ENCODE measurements at places on chromosomes 6 and 20.

DNA sequence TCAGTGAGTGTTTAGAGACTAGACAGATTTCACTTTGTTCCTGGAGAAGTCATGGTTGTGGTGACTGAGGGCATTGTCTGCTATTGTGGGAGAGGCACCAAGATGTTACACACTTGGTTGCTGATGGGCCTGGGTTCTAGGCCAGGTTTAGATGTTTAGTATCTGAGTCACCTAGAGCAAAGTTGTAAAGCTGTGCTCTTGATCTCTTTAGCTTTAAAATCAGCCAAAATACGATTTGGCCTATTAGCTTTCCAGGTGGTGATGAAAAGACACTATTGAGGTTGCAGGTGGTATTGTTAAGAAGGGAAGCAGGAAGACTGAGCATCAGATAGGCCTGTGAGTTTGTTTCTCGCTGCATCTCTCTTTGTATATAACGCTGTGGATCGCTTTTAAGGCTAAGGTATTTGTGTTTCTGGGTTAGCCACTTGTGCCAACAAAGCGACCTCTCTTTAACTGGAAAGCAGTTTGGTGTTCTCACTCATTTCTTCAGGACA is 48.6 kb downstream of the FOXO3 start:
- peak; percentile 70 for DNase-seq

- no peak for DNase-seq
These were observed 3.7 kb upstream of the SH3BGRL2 start for GRCh38 chr6:79627422-79627821.

- no peak for DNase-seq
These were observed 21.3 kb downstream of the RNF217 start for GRCh38 chr6:124983383-124984083.

GRCh38 chr6:34549026-34549803 is 6.9 kb downstream of the SPDEF start:
- no peak for DNase-seq

- DNase-seq = no peak
These were observed 735.7 kb downstream of the QKI start for GRCh38 chr6:164150232-164150631.

GRCh38 chr6:45679631-45680030 is 301.9 kb upstream of the SUPT3H start:
- DNase-seq = no peak

DNA sequence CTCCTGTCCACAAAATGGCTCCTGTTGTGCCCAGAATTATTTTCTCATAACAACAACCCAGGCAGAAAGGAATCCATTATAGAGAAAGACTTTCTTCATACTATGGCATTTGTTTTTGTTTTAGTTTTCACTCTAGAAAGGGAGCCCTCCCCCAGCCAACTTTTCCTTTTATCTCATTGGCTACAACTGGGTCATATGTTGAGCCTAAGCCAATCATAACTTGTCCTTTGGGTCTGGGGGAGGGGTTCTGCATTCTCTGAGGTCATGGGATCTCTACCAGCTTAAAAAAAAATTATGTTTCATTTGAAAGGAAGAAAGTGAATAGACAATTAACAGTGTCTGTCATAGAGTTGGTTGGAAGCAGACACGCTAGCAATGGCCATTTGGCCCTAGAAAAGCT is 177.6 kb downstream of the AIG1 start:
- DNase-seq = no peak

DNA sequence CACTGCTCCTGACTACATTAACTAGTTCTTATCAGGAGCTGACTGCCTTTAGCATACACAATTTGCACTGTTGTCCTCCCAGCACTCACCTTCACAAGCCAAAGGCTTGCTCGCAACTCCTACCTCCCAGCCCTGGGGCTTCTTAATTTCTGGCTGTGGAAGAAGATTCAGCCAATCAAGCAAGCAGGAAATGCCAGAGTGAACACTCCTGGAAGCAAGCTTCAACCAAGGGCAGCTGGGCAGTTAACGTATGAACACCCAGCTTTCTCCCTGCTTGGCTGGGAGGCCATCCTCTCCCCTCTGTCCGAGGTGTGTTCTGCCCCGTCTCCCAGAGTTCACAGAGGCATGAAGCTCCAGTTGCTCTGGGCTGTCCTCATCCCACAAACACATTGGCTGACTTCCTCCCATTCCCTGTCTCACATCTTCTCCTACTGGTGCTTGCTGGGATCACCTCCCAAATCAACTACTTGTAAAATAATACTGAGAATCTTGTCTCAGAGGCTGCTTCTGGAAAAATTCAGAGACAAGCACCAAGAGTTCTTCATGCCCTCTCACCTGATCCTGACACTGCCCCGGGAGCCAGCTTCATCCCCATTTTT is 15.3 kb upstream of the SRSF6 start:
- no peak for DNase-seq

GRCh38 chr6:7578516-7578915 is 11.5 kb upstream of the SNRNP48 start:
- no peak for DNase-seq

- DNase-seq = no peak
These were observed 86.0 kb downstream of the TIAM2 start for GRCh38 chr6:155080881-155081845.

DNA sequence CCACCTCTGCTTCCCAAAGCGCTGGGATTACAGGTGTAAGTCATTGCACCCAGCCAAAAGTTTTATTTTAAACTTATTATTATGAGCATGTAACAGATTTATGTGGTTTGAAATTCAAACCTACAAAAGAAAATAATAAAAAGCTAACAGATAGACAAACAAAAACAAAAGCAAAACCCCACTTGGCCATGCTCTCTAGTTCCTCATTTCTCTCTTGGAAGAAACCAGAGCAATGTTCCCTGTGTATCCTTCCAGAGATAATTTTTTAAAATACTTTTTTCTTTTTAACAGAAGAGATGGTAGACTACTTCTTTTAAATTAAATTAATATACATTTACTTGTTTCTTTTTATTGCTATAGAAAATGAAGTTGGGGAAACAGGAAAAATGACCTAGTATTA is 28.0 kb upstream of the SLC17A3 start:
- DNase-seq = no peak

DNA sequence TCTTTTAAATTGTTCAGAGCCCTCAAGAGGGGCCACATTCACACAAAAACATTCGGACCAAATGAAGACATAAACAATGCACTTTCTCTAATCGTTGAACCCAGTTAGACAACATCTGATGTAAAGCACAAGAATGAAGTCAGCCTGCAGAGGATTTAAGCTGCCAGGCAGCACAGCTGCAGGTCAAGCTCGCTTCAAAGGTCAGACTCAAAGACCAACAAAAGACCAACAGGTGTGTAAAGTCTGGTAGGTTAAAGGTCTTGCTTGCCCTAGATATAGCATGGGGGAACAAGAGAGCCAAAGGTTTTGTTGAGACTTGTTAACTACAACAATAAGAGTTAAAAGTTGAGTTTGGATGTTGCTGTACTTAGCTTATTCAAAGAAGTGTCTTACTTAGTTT is 26.7 kb upstream of the MYLIP start:
- no peak for DNase-seq

DNA sequence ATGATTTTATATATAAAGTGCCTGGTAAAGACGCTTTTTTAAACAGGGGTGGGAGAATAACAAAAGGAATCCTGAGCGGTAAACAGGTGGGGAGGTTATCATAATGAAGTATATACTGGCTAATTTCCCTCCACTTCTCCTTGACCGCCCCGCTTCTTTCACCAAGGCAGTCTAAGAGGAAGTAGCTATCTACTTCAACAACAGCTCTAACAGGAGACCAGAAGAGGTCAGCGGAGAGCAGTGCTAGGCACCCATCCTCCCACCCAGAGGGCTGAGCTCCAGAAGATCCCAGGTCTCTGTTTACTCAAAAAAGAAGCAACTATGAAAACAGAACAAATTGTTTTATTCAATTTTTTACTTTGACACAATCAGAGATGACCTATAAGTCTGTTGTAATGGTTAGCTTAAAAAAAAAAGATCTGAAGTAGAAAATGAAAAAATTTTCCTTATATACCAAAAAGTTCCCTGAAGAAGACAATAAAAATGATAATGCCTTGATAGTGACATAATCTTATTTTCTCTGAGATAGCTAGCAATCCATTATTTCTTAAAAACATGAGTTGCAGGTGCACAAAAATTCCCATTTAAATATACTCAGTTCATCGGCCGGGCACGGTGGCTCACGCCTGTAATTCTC is 141.1 kb downstream of the PDSS2 start:
- DNase-seq = peak; percentile 27

DNA sequence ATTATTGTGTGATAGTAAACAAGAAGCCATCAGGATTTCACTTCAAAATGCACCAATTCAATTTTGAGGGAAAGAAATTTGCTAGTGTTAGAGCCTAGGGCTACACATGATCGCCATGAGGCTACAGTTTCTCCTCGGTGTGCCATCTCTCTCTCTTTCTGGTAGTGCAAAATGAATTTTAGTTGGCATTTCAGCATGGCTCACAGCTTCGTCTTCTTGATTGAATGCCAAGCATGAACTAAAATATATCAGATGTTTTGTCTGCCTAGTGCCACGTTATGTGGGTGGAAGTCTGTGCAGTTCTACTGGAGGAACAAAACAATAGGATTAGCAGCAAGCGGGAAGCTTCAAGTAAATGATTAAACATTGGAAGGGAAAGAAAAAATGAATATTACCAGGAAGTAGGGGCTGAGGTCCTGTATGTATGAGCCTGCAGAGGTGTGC is 6.8 kb upstream of the MRAP2 start:
- DNase-seq = no peak

DNA sequence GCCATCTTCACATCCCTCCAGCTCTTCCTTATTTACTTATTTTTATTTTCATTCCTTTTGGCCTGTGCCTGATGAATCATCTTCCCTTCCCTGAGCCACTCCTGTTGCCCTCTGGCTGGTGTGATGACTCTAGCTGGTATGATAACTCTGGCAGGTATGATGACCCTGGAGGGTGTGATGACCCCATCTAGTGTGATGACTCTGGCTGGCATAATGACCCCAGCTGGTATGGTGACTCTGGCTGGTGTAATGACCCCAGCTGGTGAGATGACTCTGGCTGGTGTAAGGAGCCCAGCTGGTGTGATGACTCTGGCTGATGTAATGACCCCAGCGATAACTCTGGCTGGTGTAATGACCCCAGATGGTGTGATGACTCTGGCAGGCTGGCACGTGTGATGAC is 426.8 kb downstream of the QKI start:
- DNase-seq = no peak

GRCh38 chr20:58577871-58578598 is 62.8 kb upstream of the APCDD1L start:
- no peak for DNase-seq

- DNase-seq = peak; percentile 58
These were observed 725 bp downstream of the EEF1A1 start for GRCh38 chr6:73519926-73520687.

DNA sequence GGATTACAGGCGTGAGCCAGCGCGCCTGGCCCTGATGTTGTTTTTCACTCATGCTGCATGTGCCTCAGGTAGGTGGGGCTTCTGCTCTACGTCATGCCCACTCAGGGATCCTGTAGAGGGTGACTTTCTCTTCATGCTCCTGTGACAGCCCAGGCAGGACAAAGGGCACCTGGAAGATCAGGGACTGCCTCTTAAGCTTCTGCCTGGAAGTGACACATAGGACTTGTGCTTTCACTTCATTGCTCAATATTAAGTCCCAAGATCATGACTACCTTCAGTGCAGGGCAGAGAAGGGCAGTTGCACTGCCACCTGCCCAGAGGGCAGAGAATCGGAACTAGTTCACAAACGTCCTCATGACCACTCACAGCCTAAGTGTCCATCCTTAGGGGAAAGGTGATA is 249.5 kb upstream of the SULF2 start:
- DNase-seq = no peak

DNA sequence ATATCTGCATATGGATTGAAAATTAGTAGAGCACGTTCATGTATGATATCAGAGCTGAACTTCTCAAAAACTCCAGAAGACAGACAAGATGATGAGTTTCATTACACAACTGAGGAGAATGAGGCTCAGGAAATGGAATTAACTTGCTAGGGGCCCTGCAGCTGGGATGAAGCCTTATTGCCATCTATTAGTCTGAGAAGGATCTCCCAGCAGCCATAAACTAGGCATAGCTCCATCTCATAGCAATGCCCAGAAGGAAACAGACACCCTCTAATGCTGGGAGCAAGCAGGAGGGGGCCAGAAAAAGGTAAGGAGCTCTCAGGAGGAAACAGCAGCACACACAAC is 18.0 kb downstream of the TFEB start:
- no peak for DNase-seq

GRCh38 chr6:106214531-106214930 is 111.0 kb downstream of the ATG5 start:
- no peak for DNase-seq

DNA sequence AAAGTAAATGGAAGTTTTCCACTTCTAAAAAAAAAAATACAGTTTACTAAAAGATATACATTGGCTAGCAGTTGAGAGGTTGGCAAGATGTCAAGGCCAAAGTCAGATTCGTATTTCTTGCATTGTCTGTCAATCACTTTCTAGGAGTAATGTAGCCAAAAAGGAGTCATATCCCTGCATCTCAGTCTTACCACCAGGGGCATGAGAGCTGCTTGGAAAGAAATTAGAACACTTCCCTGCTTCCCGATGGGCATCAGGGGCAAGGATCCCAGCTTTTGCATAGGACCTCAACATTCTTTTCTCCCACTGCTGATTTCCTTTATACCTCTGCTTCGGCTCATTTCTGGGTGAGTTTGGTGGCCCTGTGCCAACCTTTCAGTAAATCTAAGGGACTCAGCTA is 581.0 kb upstream of the MAP3K7 start:
- no peak for DNase-seq

GRCh38 chr6:151534576-151534975 is 40.8 kb downstream of the CCDC170 start:
- no peak for DNase-seq

- DNase-seq = no peak
These were observed 39.0 kb downstream of the CAP2 start for GRCh38 chr6:17432356-17432755.

- no peak for DNase-seq
These were observed 12.1 kb upstream of the ARID1B start for GRCh38 chr6:156765117-156765516.

DNA sequence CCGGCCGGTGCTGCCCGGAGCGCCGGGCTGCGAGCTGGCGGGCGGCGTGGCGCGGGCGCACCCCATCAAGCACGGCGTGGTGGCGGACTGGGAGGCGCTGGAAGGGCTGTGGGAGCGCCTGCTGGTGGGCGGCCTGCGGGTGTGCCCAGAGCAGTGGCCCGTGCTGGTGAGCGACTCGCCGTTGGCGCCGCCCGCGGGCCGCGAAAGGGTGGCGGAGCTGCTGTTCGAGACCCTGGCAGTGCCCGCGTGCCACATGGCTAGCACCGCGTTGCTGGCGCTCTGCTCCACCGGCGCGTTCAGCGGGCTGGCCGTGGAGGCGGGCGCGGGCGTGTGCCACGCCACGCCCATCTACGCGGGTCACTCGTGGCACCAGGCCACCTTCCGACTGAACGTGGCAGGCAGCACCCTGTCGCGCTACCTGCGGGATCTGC is 517 bp downstream of the ACTL10 start:
- DNase-seq = no peak
